ENCODE measurements at places on chromosomes 5 and 9.

- DNase-seq, result no peak
Measured at GRCh38 chr5:78738104-78738503, 89.5 kb upstream of the LHFPL2 start.

GRCh38 chr9:111621895-111622480 is 9.1 kb upstream of the DNAJC25 start:
- peak; percentile 37 for DNase-seq

GRCh38 chr5:150931368-150931965 is 26.7 kb upstream of the ZNF300 start:
- DNase-seq, result no peak

DNA sequence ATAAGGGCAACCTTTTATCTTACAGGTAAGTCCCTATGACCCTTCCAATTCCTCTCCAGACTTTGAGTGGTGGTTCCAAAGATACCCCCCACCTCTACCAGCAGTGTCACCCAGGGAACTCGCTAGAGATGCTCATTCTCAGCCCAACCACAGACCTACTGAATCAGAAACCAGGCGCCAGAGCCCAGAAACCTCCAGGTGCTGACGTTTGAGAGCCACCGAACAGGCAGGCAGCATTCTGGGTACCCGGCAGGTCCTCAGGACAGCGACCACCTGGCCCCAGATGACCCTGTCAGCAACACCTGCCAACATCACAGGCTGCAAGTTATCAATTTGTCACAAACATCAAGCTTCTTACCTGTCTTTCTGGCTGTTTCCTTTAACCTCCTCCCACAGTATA is 19.5 kb downstream of the RAPGEF1 start:
- DNase-seq, result no peak

GRCh38 chr9:71733176-71733575 is 35.1 kb downstream of the CEMIP2 start:
- no peak for DNase-seq

GRCh38 chr9:129270903-129271431 is 92.9 kb upstream of the IER5L start:
- no peak for DNase-seq

GRCh38 chr5:113214606-113215323 is 220.0 kb downstream of the TSSK1B start:
- DNase-seq, result no peak

DNA sequence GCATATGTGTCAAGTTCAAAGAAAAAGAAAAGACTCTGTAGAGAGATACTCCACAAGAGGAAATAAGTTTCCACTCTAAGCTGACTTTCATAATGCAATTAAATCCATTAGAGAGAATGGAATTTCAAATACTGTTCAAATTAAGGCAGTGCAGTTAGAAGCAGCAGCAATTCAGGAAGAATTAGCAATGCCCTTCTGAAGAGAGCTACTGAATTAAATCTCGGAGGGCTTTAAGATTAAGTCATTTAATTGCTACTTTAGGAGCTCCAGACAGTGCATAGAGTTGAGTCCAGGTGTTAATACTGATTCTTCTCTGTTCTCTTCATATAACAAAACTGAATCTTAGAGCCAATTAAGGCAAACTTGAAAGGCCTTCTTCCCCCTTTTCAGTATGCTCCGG is 8.5 kb downstream of the CDH12 start:
- no peak for DNase-seq

- no peak for DNase-seq
Measured at GRCh38 chr5:6585939-6586646, 46.8 kb downstream of the NSUN2 start.

GRCh38 chr9:84617411-84618029 is 52.0 kb upstream of the NTRK2 start:
- DNase-seq, result no peak

- peak; percentile 9 for DNase-seq
Measured at GRCh38 chr9:85872463-85872862, 68.5 kb upstream of the NAA35 start.

GRCh38 chr5:33925278-33925677 is 10.9 kb upstream of the RXFP3 start:
- no peak for DNase-seq

DNA sequence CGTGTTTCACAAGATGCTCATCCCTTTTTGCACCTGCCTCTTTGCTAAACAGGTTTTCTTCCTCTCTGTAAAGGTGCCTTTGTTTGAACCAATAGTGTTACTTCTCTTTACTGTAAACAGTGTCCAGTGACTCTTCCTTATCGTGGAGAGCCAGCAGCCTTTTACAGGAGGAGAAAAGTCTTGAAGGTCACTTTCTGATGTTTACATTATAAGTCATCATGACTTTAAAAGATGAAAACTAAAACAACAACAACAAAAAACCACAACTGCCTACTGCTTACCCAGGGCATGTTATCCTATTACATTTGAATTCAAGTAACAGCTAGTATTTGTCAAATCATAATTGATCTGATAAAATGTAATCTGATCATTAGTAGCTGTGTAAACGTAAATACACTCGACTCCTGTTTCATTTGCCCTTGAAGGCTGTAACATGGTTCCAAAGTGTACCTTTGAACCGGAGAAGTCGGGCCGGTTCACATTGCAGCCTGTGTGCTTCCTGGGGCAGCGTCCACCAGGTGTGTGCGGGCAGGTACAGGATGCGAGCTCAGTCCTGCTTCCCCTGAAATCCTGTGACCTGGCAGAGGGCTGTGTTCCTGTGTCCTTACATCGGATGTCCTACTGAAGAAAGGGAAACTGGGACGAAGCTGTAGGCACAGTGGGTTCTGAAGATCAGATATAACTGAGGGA is 118.1 kb downstream of the C9orf152 start:
- DNase-seq, result no peak

GRCh38 chr9:22228542-22228941 is 218.1 kb upstream of the DMRTA1 start:
- no peak for DNase-seq

- DNase-seq, result no peak
Measured at GRCh38 chr9:89843074-89843473, 238.3 kb downstream of the GADD45G start.

- no peak for DNase-seq
Measured at GRCh38 chr9:128396970-128397613, 23.6 kb upstream of the CERCAM start.

DNA sequence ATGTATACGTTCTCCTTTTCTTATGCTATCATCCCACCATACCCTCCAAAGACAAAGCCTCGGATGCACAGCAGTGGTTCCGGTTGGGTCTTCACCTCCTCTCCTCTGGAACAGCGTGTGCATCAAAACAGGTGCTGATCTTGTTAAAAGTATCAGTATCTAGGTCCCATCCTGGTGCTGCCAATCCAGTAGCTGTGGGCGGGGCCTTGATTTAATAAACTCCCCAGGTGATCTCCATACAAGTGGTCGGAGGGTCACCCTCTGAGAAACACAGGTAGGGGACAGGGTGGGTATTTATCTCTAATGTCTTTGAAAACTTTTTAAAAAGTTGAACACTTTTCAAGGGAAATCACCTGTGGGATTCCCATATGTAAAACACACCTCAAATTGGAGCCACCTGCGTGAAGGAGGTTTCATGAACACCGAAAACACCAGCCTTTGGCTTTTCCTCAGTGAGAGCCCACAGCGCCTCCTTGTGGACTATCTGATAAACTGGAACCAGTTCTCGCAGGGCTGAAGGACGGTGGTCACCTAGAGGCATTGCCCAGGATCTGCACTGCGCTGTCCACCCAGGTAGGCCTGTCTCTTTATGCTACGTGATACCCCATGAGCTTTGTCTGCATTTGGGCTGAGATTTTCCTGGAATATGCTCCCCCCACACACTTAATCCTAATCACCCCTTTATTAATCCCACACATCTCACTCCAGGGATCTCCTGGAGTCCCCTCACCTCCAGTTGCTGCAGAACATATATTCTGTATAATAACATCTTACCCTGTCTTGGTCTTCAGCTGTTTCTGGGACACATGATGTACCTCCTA is 80.5 kb upstream of the EPB41L4B start:
- DNase-seq, result peak; percentile 21

DNA sequence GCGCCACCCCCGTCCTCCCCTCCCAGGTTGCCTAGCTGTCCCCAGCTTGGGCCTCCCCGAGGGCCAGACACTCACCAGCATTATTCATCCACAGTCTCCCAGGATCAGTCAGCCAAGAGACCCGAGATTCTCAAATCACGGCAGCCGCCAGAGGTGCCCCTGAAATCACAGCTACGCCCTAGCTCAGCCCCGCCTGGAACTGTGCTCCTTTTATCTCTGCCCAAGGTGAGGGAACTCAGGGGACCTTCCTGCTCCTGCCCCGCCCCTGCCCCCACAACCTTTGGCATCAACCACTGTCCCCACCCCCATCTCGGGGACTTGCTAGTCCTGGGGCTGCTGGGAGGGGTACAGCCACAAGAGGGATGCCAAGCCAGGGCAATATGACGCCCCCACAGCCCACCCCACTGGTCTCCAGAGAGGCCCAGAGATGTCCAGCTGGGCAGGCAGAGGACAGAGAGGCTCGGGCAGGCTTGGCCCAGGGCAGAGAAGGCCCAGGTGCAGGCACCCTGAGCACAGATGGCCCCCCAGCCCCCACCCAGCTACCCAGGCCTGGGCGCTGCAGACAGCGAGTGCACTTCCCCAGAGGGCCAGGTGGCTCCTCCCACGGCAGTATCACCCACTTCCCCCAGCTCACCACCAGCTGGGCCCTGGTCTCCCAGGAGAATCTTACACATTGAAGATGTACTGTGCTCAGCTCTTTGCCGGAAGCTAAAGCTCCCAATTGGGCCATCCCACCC is at the start of gene FUT7:
FUT7 (minus strand) TSS at position 185 of the 737 bp plus-strand sequence; CDS start at position 88, 97 bp downstream.
- DNase-seq, result no peak

GRCh38 chr5:160441311-160441781 is 19.7 kb downstream of the PTTG1 start:
- no peak for DNase-seq

GRCh38 chr5:123873846-123874245 is 361.9 kb downstream of the CSNK1G3 start:
- no peak for DNase-seq

GRCh38 chr9:79976257-79977073 is 404.7 kb downstream of the TLE4 start:
- DNase-seq, result no peak

DNA sequence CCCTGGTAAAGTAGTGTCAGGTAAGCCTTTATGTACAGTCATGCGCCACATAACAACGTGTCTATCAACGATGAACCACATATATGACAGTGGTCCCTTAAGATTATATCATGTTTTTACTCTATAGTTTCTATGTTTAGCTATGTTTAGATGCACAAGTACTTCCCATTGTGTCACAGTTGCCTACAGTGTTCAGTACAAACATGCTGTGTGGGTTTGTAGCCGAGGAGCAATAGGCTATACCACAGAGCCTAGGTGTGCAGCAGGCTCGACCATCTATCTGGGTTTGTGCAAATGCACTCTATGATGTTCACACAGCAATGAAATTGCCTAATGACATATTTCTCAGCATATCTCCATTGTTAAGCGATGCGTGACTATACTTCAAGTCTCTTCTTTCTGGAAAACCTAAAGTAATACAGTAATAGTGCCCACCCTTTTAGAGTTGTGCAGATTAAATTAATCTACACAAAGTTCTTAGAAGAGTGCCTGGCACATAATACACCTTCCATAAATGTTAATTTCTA is 295.9 kb downstream of the ARHGAP26 start:
- DNase-seq, result no peak

- DNase-seq, result peak; percentile 30
Measured at GRCh38 chr5:30103052-30103451, 1090.4 kb upstream of the CDH6 start.

DNA sequence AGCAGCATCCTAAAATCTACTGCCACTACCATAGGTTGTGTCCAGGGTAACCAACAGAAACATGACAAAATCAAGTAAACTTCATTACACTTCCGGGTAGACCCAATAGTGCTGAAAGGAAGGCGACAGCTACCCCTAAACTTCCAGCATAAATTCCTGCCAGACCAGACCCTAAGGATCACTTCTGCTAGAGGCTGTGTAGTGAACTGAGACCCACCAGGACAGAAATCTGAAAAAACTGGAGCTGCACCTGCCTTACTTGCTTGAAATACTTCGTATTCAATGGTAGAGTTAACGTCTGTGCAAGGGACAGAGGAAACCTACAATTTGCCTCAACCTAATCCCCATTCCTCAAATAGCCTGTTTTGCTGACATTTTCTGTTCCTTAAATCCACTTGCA is 1.0 kb upstream of the SECISBP2 start:
- DNase-seq, result no peak

GRCh38 chr5:61673007-61673735 is 341.1 kb downstream of the ZSWIM6 start:
- peak; percentile 82 for DNase-seq

DNA sequence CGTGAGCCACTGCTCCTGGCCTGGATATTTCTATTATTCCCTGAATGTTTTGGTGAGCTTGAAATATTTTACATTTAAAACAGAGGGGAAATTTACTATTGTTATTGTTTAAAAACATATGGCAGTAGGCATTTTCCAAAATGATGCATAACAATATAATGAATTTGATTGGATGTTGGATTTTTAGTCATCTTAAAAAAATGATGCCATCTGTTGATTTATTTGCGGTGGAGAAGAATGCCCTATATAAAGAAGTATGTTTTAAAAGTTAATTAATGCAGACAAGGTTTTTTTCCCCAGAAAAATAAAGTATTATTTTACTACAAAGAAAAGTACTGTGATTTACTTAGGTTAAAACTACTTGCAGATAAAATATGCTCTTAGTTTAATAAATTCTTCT is 33.4 kb upstream of the ARRDC3 start:
- DNase-seq, result no peak

DNA sequence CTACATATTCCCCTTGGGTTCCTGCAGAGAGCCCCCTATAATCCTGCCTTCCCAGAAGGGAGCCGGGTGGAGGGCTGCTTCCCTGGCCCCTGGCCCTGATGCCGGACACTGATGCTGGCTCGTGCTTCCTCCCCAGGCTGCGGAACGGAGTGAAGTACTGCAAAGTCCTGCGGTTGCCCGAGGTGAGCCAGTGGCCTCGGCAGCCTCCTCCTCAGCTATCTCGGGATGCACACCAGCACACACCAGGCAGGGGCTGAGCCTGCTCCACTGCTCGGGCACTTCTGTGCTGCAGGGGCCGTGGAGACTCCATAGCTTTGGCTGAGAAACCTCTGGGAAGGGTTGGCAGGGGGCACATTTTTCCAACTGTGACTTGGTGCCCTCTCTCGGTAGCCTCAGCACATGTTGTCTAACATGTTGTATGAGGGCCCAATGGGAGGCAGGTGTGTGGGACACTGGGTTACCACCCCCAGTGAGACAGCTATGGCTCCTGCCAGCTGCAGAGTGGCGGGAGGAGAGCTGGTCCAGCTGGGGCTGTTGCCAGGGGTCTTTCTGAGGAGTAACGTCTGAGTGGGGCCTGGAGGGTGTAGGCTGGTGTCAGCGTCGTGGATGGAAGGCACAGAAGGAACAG is 38.4 kb downstream of the USP20 start:
- DNase-seq, result no peak

DNA sequence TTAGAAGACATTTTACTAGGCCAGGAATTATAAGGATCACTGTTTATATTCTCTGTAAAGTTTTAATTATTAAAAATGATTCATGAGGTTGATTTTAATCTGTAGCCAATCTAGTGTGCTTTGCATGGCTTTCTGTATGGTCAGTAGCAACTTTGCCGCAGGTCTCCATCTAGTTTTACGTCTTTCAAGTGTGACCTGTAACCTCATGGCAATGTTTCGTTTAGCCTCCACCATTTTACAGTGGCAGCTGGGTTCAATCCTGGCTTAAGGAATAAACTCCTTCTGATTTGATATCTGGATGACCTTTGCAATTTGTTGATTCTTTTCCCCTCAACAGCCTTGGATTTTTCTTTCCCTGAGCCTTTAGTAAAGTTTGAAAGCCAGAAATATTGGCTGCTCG is 434.5 kb upstream of the CDH9 start:
- no peak for DNase-seq

- DNase-seq, result no peak
Measured at GRCh38 chr9:70639853-70640814, 225.7 kb upstream of the KLF9 start.

GRCh38 chr5:150595466-150596031 is 44.9 kb upstream of the SYNPO start:
- no peak for DNase-seq
